ENCODE measurements at places on chromosomes 11 and 22.

- no peak for DNase-seq
Measured at GRCh38 chr11:104881117-104881794, 17.0 kb downstream of the CASP12 start.

GRCh38 chr11:63507511-63507910 is 1.6 kb downstream of the LGALS12 start:
- DNase-seq = no peak

- no peak for DNase-seq
Measured at GRCh38 chr11:114208377-114208776, 87.8 kb upstream of the NNMT start.

DNA sequence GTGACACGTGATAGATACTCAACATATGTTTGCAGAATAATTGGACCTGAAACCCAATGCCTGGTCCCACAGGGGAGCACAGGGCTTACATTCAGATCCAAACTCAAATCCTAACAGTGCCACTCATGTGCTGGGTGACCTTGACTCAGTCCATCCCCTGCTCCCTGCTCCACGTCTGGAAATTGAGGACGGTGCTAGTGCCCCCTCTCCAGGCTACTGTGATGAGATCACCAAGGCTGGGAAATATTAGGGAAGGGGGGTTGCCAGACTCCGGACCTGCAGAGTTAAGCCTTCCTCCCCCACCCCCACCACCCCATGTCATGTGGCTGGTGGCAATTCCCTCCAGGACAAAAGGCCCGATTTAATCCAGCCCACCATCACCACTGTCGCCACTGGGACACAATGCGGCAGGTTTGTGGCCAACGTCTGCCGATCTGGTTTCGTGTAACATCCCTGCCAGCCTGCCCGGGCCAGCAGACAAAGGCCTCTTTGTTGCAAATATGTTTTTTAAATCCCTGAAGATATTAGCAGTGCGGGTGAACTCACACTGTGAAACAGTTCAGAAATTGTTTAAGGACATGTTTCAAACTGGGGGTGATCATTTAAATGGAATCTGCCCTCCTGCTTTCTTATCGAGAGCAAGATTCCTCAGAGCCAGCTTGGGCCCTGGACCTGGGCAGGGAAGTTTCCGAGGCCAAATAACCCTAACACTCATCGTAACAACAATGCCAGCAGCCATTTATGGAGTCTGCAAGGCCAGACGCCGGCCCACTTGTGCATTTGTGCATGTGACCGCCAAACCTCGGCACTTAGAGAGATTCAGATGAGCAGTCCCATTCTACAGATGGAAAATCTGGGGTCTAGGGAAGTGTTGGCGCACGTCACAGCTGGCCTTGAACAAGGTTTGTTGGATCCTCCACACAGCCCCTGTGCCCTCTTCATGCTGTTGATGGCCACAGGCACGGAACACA is 19.6 kb upstream of the MN1 start:
- DNase-seq = no peak

GRCh38 chr11:92843455-92843854 is 126.0 kb upstream of the MTNR1B start:
- DNase-seq = no peak

GRCh38 chr22:46053563-46054090 is 76.7 kb upstream of the WNT7B start:
- peak; percentile 79 for DNase-seq

GRCh38 chr22:38494498-38494897 is 11.6 kb downstream of the DDX17 start:
- no peak for DNase-seq

DNA sequence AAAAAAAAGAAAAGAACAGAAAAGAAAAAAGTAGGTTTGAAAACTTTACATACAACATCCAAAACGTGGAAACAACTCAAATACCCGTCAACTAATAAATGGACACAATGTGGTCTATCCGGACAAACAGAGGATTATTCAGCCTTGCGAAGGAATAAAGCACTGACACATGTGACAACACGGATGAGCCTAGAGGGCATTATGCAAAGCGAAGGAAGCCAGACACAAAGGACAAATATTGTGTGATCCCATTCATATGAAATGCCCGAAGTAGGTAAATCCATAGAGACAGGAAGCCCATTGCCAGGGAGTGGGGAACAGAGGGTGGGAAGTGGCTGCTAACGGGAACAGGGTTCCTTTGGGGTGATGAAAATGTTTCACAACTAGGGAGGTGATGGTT is 11.8 kb downstream of the RFPL1 start:
- no peak for DNase-seq

DNA sequence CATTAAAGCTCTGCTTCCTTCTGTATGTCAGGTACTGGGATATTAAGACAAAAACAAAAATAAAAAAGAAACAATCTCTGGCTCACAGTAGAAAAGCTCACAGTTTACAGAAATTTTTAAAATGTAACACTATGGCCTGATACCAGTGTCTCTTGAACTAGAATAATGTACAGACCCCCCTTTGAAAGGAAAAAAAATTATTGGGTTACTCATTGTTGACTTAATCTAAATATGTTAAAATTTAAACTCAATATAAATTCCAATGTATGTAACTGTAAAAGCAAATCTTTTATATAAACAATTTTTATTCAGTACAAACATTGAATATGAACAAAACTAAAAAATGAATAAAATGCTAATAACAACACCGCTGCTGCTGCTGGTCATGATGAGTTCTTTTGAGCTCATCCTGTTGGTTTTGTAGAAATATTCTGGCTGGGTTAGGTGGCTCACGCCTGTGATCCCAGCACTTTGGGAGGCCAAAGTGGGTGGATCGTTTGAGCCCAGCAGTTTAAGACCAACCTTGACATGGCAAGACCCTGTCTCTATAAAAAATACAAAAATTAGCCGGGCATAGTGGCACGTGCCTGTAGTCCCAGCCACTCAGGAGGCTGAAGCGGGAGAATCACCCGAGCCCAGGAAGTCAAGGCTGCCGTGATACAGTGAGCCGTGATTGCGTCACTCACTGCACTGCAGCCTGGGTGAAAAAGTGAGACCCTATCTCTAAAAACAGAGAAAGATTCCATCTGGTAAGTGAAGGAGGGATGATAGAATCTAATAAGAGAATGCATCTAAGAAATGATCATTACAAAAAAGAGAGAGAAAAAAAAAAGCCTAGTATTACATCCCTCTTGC is 11.8 kb upstream of the KCNE3 start:
- DNase-seq = no peak

GRCh38 chr11:369336-370018 is at the start of gene B4GALNT4:
TSS of gene B4GALNT4 (plus strand) at chr11:369499. CDS start at chr11:369804, 305 bp downstream.
- DNase-seq = no peak

DNA sequence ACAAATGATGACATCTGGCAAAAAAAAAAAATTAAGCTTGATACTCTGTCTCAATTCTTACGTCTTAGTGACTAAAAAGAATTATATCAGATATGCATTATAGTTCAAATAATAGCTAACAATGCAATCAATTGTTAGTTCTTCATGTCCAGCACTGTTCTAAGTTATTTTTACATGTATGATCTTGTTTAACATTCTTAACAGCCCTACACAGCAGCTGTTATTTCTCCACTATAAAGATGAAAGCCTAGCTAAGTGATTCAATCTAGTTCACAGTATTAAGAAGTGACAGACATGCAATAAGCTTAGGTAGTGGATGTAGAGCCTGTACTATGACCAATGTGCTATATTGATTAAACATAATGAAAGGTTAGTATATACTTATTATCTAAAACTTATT is 4.1 kb downstream of the ZNF214 start:
- DNase-seq = no peak

GRCh38 chr22:17101475-17102296 is 16.9 kb downstream of the IL17RA start:
- no peak for DNase-seq

GRCh38 chr11:33843018-33843417 is 48.9 kb downstream of the LMO2 start:
- DNase-seq = no peak

- no peak for DNase-seq
Measured at GRCh38 chr11:68042219-68043028, 3.6 kb downstream of the TCIRG1 start.

- DNase-seq = no peak
Measured at GRCh38 chr22:27879923-27880322, 39.1 kb downstream of the PITPNB start.

DNA sequence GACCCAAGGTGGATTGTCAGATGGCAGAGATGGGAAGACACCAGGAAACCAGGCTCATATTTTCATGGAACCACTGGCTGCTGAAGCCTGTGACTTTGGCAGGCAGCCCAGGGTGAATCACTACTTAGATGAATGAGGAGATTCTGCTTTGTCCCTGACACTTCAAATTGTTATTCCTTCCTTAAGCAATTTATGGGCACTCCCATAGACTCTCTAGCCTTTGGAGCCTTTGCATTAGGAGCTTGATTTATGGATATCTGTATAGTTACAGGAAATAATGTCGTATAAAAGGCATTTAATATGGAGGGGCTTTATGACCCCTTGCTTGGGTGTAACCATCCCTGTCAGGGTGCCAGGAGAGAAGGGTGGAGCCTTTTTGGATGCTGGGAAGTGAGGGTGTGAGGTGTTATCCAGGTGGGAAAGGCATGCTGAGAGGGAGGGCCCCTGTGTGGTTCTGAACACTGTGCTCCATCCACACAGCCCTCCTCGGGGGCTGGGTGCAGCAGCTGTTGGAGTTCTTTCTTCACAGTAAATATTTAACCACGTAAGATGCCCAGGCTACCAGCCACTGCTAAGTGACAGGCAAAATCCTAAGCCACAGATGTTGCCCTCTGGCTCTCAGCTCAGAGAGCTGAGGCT is 35.3 kb downstream of the IL18 start:
- DNase-seq = no peak

DNA sequence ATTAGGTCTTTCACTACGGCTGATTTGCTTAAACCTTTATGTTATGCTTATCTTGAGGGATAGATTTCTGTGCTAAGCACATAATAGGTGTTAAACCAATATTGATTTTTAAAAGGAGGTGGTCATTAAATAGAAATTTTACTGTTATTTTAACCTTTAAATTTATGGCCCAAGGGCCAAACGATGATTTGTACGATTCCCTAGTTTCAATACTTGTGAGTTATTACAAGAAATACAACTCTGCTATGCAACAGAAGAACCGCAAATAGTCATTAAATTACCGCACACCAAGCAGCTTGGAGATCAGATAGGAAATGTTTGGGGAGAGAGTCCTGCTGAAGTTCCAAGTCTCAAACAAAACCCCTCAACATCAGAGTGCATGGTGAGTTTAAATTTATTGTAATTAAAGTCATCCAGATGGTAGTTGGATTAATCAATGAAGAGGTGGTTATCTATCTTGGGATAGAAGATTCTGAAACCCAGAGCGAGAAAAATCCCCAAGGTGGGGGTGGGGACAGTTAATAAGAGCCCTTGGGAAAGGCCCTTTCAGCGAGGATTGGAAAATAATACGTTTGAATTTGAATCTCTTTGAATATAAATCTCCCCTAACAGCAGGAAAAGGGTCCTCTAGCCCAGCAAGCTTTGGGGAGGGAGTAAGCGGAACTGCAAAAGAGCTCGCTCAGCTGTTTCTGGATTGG is 805 bp upstream of the QSER1 start:
- no peak for DNase-seq

DNA sequence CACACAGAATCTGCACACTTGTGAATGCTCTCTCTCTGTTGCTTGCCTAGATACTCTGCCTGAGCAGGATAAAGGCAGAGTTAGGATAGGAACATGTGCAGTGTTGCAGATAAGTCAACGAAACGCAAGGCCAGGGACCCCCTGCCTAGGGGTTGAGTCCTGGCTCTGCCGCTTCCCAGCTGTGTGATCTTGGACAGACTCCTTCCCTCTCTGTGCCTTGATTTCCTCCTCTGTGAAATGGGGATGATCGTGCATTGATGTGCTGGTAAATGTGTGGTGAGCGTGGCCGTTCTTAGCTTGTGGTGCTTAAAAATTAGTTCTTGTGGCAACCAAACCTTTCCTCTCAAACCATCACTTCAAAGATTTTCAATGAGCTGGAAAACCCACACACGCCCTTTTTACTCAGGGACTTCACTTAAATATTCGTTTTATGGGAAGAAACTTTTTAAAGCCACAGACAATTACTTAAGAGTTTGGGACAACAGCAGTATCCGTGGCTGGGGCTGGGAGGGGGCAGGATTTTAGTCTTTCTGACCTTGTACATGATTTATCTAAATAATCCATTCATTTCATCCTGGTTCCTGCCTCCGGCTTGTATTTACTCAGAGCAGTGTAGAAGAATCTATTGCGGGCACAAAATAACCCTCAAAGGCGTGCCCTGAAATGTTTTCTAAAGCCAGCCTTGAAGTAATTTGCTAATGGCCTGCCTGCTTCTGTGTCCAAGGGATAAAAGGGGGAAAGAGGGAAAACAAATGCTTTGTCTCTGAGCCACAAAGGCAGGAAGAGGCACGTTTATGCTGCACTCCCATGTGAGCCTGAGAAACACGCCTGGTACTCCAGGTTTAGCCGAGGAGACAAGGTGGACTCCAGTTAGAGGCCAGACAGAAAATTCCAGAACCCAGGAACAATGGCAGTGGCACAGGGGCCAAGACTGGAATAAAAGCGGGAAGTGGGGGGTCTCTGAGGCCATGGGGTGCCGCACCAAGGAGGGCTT is 85.0 kb upstream of the CRYBB3 start:
- DNase-seq = no peak

DNA sequence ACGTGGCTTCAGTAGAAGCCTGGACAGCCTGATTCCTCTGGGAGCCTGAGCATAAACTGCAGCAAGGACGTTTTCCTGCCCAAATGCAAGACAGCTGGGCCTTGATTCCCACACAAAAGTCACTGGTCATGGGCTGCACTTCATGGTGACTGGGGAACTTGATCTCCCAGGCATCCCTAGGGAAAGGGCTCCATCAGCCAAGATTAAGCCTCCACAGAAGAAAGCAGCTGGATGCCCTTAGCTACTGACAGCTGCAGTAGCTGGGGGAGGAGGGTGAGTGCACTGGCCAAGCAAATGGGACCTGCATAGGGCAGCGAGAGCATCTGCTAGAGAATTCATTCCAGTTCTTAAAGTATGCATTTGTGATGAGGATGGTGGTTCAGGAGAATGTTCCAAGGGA is 267.4 kb upstream of the ISX start:
- DNase-seq = no peak

DNA sequence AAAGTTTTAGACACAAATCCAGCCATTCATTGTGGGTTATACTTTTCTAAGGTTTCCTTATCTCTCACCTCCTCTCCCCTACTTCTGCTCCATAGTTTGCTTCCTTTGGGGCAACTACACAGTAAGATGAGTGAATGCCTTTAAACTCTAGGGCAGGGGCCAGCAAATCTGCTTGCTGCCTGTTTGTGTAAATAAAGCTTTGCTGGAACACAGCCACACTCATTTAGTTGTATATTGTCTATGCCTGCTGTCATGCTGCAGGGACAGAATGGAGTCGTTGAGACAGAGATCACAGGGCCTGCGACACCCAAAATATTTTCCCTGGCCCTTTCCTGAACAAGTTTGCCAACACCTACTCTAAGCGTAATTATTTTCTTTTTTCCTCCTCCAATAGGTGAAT is 58.7 kb downstream of the TECTA start:
- DNase-seq = no peak

GRCh38 chr11:131671734-131672133 is 301.3 kb downstream of the NTM start:
- DNase-seq = no peak

DNA sequence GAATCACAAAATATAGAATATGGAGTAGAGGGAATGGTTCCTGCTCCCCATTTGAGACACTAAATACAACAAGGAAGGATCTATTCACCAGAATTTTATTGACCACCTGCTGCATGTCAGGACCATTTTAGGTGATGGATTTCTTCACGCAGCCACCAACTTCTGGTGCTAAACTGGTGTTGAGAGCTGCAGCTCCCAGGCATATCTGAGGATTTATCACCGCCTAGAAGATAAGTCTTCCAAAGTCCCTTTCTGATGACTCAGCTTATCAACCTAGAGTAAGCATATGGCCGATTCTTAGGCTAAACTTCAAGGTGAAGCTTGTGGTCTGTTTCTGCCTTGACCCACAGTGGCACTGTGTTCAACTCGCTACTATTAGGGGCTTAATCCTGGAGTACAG is 6.7 kb downstream of the DDI1 start:
- no peak for DNase-seq
